Fibroblast of skin of scalp (primary cell): ENCODE measurements at places on chromosomes 1 and 21.

DNA sequence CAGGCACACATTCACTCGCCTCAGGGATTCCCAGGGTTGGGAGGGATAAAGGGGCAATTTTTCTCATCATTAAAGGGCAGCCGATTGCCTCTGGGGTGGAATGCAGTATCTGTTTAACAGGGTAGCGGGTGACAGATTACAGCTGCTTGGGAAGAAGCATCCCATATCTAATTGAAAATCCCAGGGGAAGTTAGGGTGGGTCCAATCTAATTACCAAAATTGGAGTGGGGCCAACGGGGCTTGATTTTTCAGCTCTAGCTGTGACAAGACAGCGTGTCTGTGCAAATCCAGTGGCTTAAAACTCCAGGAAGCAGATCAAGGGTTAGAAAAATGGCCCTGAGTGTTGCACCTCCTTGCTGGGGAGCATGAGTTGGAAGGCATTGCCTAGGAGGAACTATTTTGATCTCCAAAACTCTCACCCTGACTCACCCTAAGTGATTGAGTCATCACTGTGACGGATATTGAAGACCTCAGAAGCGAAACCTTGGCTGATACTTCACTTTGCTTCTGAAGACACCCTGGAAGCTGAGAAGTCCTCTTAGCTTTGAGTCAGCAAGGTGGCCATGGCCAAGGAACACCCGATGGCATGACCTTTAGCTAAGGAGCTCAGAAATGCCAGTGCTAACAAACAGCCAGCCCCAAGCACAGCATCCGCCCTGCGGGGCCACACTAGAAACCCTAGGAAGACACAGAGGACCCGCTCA, 46.0 kb downstream of the GRHL3 start:
- peak; percentile 83 for DNase-seq

DNA sequence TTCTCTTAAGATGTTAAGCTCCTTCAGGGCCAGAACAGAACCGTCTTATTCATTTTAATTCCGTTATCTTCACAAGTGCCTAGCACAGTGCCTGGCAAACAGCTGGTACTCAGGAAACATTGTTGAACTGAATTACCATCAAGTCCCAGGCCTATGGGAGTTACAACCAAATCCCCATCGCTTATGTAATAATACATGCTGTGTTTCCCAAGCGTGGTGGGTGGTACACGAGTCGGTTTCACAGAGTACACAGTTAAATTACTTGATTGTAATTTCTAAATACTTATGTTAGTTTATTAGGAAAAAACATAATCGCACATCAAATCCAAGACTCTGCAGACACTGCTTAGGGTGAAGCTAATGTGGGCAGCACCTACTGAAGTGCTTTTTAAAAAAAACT, 1.0 kb downstream of the ANGEL2 start:
- peak; percentile 6 for DNase-seq

- peak; percentile 54 for DNase-seq
These were observed 5.9 kb upstream of the NUF2 start for GRCh38 chr1:163315773-163316374.

DNA sequence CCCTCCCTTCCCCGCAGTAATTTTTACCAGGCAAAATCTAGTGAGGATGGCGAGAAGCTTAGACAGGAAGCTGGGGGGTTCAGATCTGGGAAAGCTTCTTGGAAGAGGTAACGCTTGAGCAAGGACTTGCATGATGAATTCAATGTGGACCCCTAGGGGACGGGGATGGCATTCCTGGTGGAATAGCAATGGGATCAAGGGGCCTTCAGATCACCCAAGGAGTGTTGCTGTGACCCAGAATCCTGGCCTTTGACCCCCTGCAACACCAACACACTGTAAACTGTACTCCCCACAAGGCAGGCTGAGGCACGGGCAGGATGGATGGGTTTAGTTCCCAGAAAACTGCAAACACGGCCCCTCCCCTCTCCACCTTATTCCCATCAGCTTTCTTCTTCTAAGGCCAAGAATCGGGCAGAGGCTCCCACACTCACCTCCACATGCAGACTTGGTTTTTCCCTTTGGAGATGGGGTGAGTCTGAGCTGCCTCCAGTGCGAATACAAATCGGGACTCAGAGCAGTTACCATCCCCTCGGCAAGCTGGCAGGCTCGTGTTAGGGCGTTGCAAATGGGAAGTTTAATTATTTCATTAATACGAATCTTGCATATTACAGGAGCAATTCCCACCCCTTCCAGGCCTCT, 20.1 kb downstream of the DISP3 start:
- no peak for DNase-seq

DNA sequence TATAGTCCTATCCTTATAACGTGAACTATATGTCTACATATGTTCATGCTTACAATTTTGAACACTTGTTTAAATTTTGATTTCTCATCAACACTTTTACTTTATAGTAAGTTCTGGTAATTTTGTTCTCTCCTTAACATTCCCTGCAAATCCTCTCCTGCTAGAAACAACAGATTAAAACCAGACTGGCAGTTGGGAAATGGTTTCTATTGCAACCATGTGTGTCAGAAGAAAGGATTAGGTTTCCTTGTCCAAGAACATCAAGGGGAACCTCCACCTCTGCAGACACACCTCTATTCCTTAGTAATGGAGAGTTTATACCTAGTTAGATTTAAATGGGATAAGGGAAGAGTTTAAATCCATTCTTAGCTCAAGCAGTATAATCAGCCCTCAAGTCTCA, 3.3 kb upstream of the WARS2 start:
- DNase-seq, result no peak

DNA sequence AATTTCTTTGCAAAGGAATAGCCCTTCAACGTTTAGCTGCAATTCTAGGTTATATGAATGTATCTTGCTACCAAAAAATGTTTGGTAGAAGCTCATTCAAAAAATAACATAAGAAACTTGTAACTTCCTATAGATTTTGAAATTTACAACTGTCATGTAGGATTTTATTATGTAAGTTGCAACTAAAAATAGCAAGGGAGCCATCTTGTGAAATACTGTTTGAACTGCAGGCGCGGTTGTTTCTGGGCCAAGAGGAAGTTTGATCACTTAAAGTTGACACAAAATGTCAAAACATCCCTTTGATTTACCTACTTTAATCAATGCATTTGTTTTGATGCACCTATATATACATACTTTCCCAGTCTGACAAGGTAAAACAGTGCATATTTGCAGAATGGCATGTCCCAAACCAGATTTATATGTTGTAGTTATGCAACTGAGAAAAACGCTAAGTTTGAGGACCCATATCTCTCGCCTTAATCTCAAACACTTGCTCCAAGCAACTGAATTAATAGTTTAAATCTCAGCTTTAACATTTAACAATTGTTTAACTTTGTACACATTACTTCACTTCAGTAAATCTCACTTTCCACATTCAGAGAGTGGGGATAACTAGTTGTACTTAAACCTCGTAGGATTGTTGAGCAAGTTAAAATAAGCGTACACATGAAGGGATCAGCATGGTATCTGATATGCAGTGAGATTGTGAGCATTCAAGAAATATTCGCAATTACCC, 63.9 kb downstream of the KCNK2 start:
- peak; percentile 56 for DNase-seq

DNA sequence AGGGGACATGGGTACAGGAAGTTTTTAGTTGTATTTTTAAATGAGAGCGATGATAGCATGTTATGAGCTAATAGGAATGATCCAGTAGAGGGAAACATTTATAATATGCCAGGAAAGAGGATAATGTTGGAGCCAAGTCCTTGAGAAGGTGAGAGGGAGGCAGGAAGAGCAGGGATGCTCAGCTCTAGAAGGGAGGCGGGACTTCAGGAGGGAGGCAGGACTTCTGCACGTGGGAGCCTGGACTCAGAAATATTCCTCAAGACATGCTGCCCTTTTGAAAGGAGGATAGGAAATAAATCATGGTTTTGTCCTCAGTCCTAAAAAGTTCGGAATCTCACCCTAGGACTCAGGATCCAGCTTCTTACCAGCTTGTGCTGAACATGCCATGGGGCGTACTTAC, 5.9 kb downstream of the ADARB1 start:
- no peak for DNase-seq

- DNase-seq, result peak; percentile 30
These were observed 82.6 kb upstream of the CCDC190 start for GRCh38 chr1:162943622-162944021.

DNA sequence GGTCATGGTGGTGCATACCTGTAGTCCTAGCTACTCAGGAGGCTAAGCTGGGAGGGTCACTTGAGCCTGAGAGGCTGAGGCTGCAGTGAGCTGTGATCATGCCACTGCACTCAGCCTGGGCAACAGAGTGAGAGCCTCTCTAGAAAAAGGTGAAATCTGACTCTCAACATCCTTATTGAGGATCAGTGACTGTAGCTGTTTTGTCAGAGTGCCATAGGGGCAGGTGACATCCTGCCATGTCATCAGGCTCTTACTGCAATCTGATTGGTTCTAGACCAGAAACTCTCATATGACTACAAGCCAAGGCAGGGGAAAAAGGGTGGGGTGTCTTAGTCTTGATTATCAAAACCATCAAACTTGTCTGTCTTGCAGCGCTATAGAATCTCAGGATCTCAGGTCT, 62.8 kb upstream of the NGF start:
- no peak for DNase-seq

GRCh38 chr1:69871412-69871811, 303.7 kb downstream of the LRRC7 start:
- DNase-seq, result no peak
